NCI-H1048 (cell line): ENCODE measurements at places on chromosomes 3 and 15.

GRCh38 chr3:190339130-190339529 is 16.9 kb upstream of the CLDN1 start:
- no peak for DNase-seq

DNA sequence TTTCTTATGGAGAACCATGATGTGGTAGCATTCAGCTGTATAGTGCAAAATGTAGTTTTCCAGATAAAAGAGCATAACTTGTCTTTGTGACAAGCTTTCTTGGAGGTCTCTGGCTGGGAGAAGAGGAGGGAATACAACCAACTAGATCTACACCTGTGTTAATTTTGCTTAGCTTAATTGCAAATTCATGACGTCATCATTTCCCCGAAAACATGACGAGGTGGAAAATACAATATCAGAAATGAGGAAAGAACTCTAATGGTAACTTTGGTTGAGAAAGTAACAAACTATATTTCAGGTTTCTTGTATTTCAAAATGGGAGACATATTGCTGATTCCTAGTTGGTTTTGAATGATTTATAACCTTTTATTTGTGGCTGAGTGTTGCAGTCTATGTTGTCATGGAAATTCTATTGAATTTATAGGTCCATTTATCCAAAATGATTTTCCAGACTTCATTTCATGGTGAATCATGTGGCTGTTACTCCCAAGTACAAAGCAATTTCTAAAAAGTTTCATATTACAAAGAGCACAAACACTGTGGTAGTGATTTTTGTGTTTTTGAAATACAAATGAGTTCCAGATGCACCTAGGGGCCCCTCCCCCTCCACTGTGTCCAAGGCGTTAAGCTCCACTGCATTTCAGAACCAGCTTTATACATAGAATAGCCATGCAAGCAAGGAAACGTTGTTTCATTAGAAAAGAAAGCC is 307.2 kb downstream of the FEZF2 start:
- no peak for DNase-seq

DNA sequence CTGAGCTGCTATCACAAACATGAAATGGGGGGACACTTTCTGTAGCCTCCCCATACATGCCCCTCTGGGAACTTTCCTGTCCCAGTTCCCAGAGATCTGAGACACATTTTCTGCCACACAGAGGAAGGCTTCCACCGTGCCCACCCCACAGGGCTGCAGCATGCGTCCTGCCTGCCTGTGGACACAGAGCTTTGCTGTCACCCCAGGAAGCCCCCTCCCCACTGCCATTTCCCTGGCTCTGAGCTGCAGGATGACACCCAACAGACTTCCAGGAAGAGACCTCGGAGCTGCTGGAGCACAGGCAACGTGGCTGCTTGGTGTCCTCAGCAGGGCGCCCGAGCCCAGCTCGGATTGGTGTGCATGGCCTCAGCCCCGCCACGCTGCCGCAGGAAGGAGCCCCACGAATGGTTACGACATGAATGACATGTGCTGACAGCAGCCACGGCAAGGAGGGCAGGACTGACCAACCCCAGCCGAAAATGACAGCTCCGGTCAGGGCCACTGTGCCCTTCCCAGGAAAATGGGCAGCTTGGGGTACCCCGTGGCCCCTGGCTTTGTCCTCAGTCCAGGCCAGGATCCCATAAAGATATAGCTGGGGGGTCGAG is 81.3 kb downstream of the VGLL4 start:
- DNase-seq, result no peak

DNA sequence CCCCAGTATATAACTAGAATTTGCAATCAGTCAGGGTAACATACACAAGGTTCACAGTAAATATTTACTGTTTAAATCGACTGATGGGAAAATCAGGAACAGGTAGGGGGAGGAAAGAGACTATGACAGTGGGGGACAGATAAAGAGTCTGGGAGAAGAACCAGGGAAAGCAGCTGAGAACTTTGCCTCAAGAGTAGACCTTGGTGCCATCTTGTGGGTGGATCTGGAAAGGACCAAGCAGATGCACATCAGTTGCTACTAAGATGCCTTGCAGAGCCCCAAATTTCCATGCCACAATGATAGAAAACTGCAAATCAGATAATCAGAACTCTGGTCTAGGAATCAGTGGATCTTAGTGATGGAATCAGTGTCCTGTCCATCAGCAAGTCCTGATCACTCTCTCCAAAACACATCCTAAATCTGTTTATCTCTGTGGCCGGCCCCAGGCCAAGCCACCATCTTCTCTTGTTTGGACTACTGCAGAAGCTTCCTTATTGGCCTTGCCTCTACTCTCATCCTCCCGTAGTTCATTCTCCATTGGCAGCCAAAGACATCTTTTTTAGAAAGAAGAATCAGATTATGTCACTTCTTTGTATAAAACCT is 62.7 kb downstream of the PDE8A start:
- no peak for DNase-seq

DNA sequence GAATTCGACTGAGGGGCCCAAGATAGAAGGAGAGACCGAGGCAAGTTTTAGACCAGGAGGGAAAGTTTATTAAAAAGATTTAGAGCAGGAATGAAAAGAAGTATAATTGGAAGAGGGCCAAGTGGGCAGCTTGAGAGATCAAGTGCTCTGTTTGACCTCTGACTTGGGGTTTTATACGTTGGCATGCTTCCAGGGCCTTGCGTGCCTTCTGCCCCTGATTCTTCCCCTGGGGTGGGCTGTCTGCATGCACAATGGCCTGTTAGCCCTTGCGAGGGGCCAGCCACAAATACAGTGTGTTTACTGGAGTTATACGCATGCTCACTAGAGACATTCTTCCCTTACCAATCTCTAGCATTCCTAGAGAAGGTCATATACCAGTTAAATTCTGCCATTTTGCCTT is 70.7 kb upstream of the LARS2 start:
- no peak for DNase-seq

GRCh38 chr3:87298111-87298718 is 21.8 kb upstream of the POU1F1 start:
- DNase-seq, result peak; percentile 4

DNA sequence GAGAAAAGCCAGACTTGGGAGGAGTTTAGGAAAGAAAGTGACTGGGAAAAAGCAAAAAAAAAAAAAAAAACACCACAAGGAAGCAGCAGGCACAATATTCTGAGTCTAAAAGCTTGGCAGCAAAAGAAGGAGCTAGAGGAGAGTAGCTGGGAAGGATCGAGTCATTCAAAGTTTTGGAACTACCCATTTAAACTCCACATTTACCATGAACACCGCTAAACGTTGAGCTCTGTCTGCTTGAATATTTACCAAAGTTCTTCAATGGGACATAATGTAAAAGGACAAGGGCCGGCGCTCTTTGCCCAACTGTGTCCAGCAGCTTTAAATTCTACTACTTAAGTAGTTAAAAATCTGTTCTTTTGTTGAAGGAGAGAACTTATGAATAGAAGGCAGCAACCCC is 481.9 kb downstream of the FOXP1 start:
- no peak for DNase-seq

DNA sequence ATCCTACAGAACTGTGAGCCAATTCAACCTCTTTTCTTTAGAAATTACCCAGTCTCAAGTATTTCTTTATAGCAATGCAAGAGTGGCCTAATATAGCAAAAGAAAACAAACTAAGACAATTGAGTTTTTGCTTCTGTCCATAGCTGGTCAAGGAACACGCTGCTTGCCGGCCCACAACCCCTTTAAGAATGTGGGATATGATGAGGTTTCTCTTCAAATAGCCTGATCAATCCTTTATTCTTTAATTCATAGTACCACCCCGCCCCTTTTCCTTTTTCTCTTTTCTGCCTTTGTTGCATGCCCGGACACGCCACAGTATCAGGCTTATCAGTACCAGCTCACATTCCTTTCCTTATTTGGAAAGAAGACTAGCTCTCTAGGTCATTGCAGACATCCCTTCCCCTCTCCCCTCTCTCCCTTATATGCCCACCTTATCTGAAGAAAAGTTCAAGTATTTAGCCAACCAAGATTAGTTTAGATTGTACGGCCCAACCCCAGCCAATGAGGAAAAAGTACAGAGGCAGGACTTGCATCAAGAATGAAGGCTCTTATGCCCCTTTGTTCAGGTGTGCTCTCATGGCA is 404.5 kb downstream of the OCA2 start:
- no peak for DNase-seq

- DNase-seq, result no peak
Measured at GRCh38 chr3:72036899-72037298, 252.0 kb upstream of the PROK2 start.

GRCh38 chr3:36674816-36675215 is 89.5 kb downstream of the DCLK3 start:
- no peak for DNase-seq

DNA sequence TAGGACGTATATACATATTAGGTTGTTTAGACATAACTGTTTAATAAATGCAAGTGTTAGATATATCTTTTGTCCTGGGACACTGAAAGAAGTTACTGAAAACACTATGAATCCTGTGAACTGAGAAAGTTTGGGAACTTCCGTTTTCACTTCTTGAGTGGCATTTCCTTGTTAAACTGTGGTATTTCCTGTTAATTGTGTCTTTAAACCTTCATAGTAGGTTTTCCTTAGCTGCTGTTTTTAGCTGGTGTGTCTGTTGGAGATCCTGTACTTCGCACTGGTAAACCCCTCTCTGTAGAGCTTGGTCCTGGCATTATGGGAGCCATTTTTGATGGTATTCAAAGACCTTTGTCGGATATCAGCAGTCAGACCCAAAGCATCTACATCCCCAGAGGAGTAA is 37.1 kb downstream of the ATP6V1A start:
- no peak for DNase-seq

GRCh38 chr15:82108489-82109078 is 62.8 kb upstream of the MEX3B start:
- no peak for DNase-seq

DNA sequence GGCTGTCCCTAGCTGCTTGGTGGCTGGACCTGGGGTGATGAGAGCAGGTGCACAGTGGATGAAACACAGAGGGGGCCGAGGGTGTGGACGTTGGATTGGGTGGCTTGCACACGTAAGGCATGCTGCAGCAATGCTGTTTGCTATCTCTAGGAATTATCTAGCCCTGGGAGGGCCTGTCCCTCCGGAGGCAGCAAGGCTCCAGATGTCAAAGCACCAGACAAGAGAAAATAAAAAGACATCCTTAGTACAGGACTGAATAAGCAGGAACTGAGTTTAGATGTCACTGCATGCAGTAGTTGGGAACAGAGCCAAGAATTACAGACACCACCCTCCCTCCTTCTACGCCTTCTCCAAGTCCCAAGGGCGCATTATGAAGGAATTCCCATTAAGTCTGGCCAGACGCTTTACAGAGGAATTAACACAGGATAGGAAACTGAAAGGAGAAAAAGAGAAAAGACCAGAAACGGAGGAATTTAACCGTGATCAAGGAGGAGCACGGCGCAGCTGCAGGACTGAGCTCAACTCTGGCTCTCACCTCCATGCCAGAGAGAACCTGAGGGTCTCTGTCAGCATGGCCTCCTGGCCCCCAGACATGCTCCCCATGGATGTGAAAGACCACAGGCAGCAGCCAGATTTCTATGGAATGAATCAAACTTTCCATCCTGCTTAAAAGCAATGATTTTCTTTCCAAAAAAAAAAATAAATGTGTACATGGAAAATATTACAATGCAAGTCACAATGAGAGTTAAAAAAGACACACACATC is 13.8 kb downstream of the ATP10A start:
- no peak for DNase-seq

DNA sequence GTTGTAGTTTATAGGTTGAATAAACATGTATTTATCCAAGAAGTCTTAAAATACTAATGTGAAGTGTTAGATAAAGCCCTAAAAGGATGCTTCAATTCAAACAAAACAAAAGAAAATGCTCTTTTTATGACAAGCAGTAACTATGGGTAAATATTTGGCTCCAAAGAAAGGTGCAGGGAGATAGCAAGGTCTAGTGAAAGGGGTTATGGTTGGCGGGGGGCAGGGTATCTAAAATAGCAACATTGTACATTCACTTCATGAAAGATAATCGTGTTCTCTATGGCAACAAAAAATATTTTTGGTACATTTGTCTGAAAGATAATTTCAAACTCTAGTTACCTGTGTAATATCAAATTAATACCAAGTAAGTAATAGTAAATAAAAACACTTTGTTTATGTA is 149.5 kb downstream of the FGF12 start:
- no peak for DNase-seq

- DNase-seq, result no peak
Measured at GRCh38 chr15:69727121-69727924, 274.7 kb downstream of the RPLP1 start.

DNA sequence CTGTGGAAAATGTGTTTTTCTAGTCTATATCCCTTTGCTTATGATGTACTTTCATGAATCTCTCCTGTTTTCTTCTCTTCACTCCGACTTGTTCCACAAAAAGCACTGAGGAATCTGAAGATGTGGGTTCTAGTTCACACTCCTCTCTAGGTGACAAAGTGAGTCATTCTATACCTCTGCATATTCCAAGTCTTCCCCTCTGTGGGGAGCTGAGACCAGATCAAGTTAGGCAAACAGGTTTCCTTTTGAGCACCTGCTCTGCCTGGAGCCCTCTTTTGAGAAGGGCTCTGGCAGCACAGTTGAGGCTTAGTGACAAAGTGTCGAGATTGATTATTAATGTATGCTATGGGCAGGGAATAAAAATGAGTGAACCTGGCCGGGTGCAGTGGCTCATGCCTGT is 82.4 kb upstream of the VGLL4 start:
- DNase-seq, result no peak

DNA sequence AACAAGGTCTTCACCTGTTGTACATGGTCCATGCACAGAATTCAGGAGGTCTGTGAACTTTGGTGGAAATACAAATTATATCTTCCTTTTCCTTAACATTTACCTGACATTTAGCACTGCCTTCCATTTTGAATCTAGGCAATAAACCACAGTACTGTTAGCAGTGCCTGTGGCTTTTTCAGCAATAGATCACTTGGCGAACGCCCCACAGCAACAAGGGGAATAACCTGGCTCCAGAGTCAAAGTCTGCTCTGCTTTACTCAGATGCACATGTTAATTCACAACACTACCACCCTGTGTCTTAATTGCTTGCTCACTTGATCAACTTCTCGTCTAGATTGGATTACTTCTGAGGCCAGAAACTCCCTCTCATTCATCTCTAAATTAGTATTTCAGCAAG is 414.6 kb upstream of the PROK2 start:
- no peak for DNase-seq

DNA sequence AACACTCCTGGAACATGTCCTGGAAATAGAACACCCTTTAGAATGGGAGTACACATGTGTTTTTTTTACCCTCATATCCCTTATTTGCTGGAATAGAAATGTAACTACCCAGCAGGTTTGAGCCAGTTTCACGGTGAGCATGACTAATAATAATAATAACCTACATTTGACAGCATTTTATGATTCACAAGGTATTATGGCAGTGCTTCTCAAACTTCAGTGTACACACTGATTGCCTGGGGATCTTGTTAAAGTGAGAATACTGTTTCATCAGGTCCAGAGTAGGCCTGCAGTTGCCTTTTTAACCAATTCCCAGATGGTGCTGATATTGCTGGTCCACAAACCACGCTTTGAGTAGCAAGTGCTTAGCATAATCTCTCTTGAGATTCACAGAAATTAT is 63.9 kb downstream of the NFKBIZ start:
- no peak for DNase-seq

- DNase-seq, result no peak
Measured at GRCh38 chr15:58362262-58362922, 69.4 kb upstream of the LIPC start.
